ENCODE measurements at places on chromosomes 4 and X. TPM values are rescaled to one million over a fixed set of nuclear protein-coding genes. Genes with fewer than 3 reads are reported as not detected.

HPRT1 gene
- total RNA-seq: 22.1 TPM

C4orf50 gene
- not detected for total RNA-seq

DNA sequence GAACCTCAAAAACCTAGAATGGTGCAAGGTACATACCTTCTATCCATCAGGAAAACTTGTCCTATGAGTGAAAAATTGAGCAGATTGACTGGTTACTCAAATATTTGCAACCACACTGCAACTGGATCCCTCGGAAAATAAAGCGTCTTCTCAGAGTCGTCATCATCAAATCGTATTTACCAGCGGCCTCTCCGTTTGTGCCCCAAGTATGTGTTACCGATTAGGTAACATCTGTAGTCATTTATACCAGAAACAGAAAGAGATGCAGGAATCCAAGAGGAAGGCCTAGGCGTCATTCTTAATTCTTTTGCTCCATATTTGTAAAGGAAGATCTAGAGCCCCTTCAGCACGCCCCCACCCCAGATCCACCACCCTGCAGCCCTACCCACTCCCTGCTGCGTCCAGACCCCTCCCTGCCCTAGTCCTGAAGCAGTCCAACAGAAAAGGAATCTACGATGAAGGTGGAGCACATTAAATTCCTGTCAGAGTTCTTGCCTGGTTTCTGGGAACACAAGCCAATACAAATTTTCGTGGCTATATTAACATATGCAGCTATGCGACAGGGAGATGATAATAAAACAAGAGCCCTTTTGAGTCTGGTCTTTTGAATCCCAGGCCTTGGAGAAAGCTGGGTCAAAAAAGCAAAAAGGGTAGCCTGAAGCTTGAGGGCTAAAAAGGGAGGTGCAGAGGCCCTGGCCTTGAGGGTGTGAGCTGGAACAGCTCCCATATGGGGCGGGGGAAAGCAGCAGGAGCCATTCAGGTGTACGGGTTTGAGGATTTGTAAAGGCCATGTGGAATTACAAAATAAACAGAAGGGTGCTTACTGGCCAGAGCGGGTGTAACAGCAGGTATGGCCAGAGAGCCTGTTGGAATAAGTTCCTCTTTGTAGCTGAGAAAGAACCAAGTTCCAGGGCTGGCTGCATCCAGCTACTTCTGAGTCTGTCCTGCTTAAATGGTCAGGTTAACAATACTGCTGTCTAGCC, 77.0 kb downstream of the ZNF827 start:
- no peak for DNase-seq

DNA sequence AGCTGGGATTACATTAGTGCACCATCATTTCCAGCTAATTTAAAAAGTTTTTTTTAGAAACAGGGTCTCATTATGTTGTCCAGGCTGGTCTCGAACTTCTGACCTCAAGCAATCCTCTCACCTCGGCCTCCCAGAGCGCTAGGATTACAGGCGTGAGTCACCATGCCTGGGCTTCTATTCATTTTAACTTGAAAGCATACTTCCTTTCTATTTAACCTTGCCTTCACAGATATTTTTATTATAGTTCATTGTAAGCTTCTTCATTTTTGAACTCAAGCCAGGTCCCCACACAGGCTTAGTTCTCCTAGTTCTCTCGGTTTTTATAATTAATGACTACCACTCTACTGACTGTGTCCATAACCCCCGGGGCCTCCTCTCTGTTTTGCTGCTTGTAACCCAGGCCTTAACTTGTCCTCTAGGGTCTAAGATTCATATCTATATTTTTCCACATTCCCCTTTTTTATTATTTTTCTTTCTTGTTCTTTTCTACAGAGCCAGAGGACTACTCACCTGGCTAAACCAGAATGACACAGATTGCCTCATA, 50.7 kb downstream of the SNX12 start:
- DNase-seq: no peak

GRCh38 chr4:137534516-137534915, 2.2 kb upstream of the PCDH18 start:
- no peak for DNase-seq

NDST3 gene
- 0.09 TPM for total RNA-seq

- peak; percentile 65 for DNase-seq
Measured at GRCh38 chr4:4995103-4995907, 24.0 kb downstream of the CYTL1 start.

GRCh38 chr4:187726485-187726884, 269.1 kb upstream of the ZFP42 start:
- no peak for DNase-seq

DNA sequence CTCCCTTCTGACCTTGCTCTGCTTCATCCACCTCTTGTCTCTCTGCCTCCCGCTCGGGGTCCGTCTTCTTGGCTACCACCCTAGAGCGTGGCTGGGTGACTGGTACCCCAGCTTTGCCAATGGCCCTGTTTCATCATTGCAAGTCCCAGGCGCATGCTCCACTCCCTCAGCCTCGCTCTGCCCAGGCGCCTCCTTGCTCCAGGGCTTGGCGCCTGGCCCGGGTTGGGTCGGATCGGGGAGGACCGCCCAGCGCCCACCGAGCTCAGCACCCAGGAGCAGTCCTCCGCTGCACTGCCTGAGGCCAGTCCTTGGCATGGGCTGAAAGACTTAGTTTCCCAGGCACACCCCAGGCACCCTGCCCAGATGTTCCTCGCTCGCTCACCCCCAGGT, 577 bp downstream of the BGN start:
- no peak for DNase-seq

Data from left colon (tissue), 2 donors.